ENCODE measurements at places on chromosomes 6 and 20. TPM values are rescaled to one million over a fixed set of nuclear protein-coding genes. Genes with fewer than 3 reads are reported as not detected.

- DNase-seq: no peak
These were observed 186.2 kb downstream of the HDGFL1 start for GRCh38 chr6:22755605-22756004.

DNA sequence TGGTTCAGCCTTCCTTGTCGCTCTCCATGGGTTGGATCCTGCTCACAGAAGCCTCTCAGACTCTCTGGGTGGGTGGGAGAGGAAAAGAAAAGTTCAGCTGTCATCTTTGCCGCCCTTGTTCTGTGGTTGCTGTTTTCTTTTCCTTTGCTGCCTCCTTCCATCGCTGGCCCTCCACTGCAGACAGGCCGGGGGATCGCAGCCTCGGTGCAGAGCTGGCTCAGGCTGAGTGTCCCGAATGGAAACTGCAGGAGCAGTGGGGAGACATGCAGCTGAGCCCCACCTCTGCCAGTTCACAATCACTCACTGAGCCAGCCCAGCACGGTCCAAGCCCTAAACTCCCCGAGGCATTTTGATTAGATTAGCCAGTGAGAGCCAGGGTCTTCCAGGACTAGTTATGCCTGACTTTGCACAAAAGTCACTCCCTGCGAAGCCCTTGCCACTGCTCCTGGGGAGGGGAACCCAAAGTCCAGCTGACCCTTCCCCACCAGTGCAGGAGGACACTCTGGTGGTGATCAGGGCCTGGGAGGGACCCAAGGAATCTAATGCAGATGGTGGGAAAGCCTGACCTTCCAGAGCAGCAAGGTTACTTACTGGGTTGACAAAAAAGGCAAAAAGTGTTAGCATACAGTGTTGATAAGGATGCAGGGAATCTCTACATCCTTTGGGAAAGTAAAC lies 14.0 kb downstream of the NRN1 start:
- DNase-seq: no peak

DNA sequence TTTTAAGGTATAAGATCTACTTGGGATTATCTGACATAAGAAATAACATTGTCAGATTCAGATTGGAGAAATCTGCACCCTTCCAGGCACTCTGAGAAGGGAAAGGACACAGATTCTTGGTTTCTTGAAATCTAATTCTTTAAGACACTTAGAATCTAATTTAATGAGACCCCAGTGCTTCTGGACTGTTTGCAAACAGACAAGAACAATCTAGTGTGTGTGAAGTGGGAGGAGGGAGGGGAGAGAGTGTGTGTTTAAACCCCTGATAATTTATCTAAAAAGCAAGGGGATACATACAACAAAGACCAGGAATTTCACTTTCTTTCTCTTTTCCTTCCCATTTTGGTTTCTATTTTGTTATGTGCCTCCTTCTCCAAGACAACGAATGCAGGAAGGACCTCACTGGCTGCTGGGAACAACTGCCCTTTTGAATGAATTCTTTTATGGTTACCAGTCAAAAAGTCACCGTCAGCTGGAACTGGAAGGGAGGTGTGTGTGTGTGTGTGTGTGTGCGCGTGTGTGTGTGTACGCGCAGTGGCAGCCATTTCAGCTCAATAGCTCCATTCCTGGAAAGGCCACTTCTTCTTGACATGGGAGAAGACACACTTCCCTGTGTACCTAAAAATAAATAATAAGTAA lies 129.4 kb downstream of the BCAS1 start:
- DNase-seq: peak; percentile 87

DNA sequence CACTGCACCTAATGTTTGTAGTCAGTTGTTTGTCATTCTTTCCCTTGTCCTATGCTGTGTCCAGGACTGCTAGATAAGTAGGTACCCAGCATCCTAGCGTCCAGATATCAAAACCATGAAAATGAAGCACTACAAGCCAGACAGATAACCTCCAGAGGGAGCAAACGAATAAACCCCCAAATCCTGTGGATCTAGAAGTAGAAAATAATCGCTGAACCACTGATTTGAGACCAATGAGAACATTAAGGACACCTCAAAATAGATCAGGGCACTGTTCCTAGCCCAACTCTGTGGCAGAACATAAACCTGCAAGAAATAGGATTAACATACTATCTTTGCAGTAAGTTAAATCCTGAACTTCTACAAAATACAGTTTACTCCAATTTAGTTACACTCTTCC lies 1.1 kb upstream of the KLHL32 start:
- no peak for DNase-seq

DNA sequence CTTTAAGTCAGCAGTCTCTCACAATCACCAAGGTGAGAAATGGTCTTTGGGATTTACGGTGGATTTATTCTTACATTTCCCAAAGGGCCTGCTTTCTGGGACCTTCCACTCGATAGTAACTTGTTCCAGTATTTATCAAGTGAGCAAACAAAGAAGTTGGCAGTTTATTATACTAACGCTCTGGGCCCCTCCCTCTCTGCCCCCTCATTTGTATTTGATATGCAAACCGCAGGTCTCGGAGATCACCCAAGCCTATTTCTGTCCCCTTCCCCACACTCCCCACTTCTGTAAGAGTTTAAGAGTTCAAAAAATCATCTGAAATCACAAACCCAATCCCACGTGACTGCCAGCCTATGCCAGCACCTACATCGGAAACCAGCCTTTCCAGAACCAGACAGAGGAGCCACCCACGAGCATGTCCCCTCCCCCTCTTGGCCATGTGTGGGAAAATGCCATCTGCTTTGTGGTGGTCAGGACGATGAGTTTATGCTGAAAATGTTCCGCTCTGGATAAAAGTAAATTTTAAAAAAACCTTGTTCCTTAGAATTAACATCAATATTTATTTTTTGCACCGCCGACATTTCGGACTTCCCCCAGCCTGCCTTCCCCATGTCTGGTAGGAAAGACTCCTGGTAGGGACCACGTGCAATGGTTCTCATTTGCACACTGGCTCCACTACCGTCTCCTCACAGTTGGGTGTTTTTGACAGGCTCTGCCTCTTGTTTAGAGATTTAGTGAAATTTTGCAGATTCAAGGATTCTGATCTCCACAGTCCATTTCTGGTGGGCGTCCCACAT lies 281.0 kb downstream of the TFAP2C start:
- DNase-seq: no peak

GRCh38 chr6:23654745-23655144 lies 471.3 kb upstream of the NRSN1 start:
- no peak for DNase-seq

DNA sequence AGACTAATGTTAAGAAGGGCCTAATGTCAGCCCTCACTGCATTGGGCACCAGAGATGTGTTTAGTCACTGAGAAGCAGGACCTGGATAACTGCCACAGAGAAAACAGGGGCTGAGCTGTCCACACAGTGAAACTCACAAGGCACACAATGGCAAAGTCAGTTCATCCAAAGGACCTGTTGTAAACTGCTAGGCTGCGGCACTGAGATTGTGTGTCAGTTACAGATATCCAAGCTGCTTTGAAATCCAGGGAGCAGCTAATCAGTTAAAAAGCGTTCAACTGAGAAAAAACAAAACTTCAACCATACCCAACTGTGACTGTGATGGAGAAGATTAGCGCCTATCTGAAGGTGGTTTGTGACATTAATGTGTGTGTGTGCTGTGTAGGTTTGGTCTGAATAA lies 27.8 kb upstream of the TMEM14A start:
- no peak for DNase-seq

DNA sequence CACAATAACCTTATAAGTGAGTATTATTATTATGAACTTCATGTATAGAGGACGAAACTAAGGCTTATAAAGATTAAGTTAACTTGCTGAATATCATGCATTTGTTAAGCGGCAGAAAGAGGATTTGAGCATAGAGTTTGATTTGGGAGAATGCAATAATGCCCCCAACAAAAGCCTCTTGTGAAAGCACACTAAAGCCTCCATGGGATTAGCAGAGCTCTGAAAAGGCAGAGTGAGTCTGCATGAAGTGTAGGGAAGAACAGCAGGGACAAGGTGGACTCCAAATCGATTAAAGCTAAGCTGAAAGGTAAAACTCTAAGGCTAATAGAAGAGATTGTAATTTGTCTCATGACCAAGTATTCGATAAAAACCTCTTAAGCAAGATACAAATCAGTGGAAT lies 100.3 kb downstream of the SH3BGRL2 start:
- no peak for DNase-seq

GRCh38 chr6:114650891-114651290 lies 308.1 kb upstream of the HS3ST5 start:
- DNase-seq: no peak

DNA sequence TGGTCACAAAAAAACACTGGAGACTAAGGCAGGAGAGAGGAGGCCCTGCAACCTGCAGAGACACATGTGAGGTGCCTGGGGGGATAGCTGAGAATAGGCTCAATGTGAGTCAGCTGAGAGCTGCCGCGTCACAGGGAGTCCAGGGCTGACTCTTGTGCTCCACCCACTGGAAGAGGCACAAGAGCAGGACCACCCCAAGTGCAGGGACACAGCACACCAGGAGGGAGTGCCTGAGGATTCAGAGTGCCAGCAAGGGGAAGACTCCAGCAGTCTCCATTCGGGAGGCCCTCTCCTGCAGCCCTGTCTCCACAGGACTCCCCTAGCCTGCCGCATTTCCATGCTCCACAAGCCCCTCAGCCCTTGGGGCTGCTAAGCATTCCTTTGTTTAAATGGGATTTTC lies 105.5 kb downstream of the HUS1B start:
- peak; percentile 70 for DNase-seq

DNA sequence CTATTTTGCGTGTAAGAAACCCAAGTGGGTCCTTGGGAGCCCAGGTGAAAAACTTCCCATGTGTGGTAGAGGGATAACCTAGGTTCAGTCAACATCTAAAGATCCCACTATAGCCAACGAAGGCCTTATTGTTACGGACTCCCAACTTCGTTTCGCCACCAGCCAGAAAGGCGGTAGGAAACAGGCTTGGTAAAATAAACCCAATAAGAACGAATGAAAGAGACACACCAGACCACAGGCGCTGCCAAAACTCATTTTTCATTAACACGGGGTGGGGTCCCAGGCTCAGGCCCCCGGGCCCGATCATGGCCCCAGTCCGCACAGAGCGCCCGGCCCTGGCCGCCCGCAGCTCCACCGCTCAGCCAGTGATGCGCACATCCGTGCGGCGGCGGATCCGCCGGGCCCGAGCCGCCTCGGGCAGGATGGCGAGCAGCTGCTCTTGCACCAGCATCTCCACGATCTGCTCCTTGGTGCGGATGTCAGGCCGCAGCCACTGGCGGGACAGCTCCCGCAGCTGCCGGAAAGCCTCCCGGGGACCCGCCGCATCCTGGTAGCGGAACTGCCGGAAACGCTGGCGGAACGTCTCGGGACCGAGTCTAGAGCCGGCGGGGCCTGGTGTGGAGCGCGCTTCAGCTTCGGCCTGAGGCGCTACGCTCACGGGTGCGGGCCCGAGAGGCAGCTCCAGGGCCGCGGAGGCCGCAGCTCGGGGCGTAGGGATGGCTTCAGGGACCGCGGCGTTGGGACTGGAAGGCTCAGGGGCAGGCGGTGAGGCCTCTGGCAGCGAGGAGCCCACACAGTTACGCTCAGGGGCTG lies 709 bp downstream of the SCAND1 start:
- peak; percentile 45 for DNase-seq

DNA sequence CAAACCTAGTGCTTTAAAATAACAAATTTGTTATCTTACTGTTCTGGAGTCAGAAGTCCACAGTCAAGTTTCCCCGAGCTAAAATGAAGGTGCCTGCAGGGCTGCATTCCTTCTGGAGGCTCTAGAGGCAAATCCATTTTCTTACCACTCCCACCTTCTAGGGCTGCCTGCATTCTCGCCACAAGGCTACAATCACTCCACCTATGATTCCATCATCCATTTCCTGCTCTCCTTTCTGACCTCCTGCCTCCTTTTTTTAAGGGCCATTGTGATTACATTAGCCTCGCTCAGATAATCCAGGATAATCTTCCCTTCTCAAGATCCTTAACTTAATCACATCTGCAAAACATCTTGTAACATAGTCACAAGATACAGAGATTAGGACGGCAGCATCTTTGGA lies 42.4 kb upstream of the SIRT5 start:
- peak; percentile 18 for DNase-seq

DNA sequence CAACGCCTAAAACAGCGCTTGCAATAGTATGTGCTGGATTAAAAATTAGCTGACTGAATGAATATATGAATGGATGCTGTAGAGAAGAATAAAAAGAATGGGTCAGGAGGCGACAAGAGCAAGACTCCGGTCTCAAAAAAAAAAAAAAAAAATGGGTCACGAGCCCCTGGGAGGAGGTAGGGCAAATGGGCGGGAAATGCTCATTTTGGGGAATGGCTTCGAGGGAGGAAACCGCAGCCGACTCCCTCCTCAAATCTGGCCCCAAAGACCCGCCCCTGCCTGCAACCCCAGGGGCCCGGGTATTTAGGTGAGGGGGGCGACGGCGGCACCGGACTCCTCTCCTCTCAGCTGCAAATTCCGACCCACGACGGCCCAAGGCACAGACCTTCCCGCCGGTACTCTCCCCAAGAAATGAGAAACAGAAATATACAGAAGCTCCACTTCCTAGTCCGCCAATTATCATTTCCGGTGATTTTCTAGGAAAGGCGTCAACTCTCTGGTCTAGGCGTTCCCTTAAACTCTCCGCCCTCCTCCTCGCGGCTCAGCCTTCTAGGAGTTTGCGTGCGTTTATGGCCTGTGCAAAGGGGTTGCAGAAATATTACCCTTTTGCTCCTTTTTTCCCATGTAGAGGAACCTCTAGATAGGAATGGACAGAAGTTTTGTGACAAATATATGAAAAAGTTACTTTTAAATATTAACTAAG lies at the start of gene ZNF311:
Gene ZNF311 (minus strand): TSS at position 133 of the 703 bp plus-strand sequence. CDS start 1,361 bp downstream, outside the sequence.
- DNase-seq: peak; percentile 82

- DNase-seq: peak; percentile 55
These were observed 44.3 kb downstream of the TENT5A start for GRCh38 chr6:81708113-81708699.

DNA sequence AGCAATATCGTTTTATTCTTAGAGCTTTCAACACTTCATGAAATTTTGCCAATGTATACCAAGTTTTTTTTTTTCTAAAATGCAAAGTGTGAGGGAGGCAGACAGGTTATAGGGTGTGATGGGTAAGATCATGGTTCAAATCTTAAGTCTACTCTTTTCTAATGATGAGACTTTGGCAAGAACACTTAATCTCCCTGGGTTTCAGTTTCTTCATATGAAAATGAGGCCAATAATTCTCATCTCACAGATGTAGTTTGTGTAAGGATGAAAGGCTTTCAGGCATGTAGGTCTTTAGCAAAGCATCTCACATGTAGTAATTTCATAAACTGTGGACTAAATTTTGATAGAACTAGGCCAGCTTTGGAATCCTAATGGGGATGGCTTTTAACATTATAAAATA lies 457.1 kb downstream of the QKI start:
- DNase-seq: no peak

The DYNLT2 gene
- total RNA-seq: 1.8 TPM

The VNN1 gene
- total RNA-seq: 0.23 TPM

The TSPO2 gene
- not detected for total RNA-seq

The TSBP1 gene
- total RNA-seq: not detected

The BMP6 gene
- 0.80 TPM for total RNA-seq

Data from Daoy (cell line).